Cardiac fibroblast (primary cell): ENCODE measurements at places on chromosomes 11 and 22.

GRCh38 chr11:115366826-115367225 is 137.4 kb downstream of the CADM1 start:
- no peak for DNase-seq

DNA sequence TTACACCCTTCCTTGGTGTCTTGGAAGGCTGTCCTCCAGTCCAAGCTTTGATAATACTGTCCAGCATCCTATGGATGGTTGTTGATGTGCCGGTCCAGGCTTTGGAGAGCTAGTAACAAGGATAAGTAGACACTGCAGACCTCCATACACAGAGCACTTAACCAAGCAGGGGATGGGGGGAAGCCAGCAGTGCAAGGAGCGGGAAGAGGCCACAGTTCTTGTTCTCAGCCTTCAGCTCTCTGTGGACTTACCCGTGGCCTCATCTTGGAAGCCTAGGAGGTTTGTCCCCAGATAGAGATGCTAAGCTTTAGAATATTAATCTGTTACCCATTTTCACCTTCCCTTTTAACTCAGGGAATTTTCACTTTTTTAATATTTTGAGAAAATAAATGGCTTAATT is 30.9 kb upstream of the ZC3H12C start:
- no peak for DNase-seq

DNA sequence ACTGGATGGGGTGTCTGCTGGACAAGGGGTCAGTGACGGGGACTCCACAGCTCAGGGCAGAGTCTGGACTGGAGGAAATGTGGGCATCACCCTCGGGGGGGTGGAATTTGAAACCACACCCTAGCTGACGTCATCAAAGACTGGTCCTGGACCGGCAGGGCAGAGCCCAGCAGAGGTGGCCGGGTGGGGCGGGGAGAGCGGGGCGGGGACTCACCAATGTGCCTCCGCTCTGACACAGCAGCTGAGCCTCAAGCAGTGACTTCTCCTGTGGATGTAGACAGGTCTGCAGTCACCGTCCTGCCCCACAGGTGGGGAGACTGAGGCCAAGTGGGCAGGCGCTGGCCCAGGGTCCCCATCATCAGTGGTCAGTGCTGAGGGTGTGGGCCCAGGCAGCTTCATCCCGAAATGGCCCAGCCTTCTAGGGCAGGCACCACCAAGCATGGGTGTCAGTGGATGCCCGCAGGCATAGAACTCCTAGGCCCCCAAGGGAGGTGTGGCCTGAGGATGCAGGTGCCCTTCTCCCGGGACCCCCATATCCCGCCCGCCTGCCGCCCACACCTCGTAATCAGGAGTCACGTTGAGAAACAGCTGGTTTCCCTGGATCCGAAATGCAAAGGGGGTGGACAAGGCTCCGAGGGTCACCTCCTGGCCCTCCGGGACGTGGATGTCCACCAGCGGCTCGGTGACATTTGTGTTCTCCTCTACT is 603 bp downstream of the CDHR5 start:
- no peak for DNase-seq

DNA sequence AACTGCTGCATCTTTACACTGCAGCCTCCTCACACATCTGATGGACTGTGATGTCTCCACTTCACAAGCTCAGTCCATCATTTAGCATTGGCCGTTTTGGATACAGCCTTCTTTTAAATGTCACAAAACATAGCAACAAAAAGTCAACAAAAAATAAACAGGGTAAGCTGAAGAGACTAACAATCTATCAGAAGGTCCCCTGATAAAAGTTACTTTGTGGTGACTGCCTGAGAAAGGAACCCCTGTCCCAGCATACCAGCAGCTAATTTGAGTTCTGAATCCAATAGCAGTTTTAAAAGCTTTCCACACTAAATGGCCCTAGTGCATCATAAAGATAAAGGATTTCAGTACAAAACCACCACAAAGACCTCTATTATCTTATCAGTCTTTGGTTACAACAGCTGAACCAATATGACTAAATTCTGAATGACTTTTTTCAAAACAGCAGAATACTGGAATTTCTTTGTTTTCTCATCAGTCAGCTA is 162.4 kb downstream of the SOX6 start:
- no peak for DNase-seq

DNA sequence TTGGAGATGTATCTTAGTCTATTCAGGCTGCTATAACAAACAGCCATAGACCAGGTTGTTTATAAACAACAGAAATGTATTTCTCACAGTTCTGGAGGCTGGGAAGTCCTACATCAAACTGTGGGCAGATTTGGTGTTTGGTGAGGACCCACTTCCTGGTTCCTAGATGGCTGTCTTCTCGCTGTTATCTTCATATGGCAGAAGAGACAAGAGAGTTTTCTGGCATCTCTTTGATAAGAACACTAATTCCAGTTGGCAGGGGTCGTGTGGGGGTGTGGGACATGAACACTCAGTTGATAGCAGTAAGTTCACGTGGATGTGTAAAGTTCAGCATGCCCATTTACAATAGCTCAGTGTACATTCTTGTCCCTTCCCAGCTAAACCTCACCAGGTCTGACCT is 41.3 kb upstream of the HMGXB4 start:
- DNase-seq, result no peak

GRCh38 chr22:29129808-29130140 is 56.9 kb downstream of the KREMEN1 start:
- DNase-seq, result no peak

- DNase-seq, result peak; percentile 13
These were observed 147.6 kb downstream of the FBXO7 start for GRCh38 chr22:32622004-32622743.

- DNase-seq, result peak; percentile 43
These were observed 123.0 kb downstream of the TRIM44 start for GRCh38 chr11:35785287-35786167.

GRCh38 chr11:75931124-75931523 is 116.1 kb downstream of the UVRAG start:
- DNase-seq, result peak; percentile 67

- DNase-seq, result peak; percentile 85
These were observed 60.6 kb downstream of the MICAL2 start for GRCh38 chr11:12170984-12171383.

- peak; percentile 63 for DNase-seq
These were observed 64.0 kb downstream of the CCDC83 start for GRCh38 chr11:85918910-85919794.

DNA sequence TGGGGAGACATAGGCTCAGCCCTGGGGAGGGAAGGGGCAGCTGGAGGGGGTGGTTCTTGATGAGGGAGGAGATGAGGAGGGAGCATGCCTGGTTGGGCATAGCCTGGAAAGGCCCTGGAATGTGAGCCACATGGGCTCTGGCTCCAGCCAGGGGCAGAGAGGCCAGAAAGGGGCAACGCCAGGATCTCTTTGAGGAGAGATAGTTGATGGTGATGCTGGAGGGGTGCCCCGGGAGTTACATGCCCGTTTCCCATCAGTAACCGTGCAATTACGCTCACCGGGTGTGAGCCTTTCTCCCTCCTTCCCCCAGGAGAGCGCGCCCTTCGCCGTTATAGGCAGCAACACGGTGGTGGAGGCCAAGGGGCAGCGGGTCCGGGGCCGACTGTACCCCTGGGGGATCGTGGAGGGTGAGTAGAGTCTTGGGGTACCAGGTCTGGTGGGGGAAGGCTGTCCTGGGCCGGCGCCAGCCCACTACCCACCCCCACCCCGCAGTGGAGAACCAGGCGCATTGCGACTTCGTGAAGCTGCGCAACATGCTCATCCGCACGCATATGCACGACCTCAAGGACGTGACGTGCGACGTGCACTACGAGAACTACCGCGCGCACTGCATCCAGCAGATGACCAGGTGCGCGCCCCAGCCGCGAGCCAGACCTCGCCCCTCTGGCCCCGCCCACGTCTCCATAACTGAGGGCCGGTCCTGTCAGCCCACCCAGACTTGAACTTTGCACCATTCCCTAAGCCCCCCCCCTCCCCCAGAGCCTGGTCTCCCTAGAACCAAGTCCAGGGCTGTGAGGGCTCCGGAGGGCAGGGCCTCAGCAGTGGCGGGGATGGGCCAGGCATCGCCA is 1.8 kb upstream of the GP1BB start:
- no peak for DNase-seq

- DNase-seq, result no peak
These were observed 10.2 kb upstream of the OAF start for GRCh38 chr11:120200677-120201076.

GRCh38 chr11:95989076-95989605 is 65.2 kb upstream of the MTMR2 start:
- DNase-seq, result no peak

GRCh38 chr11:117768506-117768905 is 28.5 kb downstream of the DSCAML1 start:
- no peak for DNase-seq

DNA sequence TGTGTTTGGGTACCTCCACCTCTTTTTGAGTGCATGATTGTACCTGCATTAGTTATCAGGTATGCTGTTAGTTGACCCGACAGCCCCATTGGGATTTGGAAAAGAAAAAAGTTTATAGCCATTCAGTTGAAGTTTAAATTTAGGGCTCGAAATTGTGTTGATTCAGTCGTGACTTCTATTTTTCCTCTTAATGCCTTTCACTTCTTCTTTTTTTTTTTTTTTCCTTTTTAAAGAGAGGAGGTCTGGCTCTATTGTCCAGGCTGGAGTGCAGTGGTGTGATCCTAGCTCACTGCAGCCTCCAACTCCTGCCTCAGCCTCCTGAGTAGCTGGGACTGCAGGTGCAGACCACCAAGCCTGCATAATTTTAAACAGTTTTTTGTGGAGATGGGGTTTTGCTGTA is 2.3 kb downstream of the STT3A start:
- DNase-seq, result no peak

GRCh38 chr11:47396049-47396320 is 12.4 kb upstream of the SLC39A13 start:
- no peak for DNase-seq

DNA sequence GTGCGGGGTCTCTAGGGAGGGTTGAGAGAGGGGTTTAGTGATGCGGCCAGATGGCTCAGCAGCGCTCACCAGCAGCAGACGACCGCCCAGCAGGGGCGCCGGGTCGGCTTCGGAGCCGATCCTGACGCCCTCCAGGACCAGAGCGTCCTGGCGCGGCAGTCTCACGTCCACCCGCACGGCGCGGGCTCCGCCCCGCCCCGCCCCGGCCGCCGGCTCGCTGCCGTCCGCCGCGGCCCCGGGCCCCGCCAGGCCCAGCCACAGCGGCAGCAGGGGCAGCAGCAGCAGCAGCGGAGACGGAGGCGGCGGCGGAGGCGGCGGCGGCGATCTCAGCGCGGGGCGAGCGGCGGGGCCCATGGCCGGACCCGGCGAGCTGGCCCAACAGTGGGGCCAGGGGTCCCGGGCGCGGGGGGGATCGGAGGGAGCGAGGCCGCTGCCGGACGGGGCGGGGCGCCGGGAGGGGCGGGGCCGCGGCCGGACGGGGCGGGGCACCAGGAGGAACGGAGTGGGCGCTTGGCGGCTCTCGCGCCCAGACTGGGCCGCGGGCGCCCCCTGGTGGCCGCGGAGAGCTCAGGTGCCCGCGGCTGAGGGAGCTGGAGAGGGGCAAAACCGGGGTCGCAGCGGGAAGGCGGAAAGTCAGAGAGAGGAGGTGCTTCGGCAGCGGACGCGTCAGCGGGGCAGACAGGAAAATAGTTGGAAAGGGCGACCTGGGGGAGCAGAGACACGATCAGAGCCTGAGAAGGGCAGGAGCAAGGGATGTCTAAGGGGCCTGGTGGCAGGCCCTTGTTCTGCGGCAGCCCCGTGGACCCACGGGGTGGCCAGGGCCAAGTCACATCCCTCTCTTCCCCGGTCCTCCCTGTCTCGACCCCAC is at the start of gene RNF215:
Gene RNF215 (minus strand): TSS at position 452 of the 868 bp plus-strand sequence. CDS start 98 bp downstream, at position 354.
- DNase-seq, result peak; percentile 85

DNA sequence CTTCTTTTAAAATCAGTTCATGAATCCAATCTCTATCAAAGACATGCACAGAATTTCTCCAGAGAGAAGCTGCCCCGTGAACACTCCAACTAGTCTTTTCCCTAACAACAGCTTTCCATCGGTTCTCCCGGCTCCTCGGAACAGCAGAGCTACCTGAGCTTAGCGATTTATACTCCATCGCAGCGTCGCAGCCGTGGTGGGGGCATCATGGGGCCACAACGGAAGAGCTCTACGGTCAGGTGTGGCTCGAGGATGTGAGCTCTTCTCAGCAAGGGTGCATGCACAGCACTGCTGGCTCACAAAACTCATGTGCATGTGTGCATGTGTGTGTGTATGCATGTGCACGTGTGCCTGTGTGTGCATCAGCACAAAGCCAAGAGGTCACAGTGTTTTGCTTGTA is 11.7 kb upstream of the MOB2 start:
- DNase-seq, result no peak

GRCh38 chr11:30510750-30511149 is 75.4 kb downstream of the MPPED2 start:
- no peak for DNase-seq

DNA sequence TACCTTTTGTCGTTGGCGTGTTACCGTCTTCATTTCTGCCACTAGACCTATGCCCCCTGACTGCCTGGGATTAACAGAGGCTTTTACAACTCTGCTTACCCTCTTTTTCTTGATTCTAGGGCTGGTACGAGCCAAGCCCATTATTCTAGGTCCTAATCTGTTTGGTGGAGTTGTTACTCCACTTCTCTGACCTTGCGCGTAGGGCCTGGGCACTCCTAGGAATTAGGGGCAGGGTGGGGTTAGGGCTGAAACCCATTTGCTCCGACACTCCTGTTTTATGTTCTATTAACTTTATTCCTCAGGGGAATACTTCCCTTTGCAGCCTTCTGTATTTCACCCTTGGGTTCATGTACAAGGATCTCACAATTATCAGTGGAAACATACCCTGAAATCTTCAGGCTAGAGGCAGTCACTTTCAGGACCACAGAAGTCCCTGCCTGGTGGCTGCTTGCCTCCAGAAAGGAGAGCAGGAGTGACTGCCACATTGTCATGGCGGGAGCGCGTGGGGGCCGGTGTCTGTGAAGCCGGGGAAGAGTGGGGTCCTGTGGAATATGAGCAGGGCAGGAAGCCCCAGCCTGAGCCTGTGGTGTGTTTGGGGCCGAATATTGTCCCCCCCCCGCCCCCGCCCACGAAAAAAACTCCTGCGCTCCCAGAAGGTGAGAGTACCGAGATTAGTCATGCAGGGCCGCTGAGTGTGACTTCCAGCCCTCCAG is 731 bp upstream of the SLC37A2 start:
- no peak for DNase-seq

DNA sequence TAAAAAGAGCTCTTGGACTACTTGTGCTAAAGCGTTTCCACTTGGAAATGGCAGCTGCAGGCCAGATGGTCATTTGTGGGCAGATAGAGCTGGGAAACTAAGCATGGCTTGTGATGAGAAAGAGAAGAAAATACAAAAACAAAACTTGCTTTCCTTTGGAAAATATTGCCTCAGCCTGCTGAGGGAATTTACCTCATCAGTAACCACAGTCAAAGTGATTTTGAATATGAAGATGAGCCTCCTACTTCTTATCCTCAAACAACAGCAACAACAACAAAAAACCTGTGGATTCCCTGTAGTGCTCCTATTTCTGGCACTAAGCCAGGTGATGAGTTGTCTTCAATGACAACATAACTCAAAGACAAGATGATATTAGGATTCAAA is 62.7 kb upstream of the FIBIN start:
- DNase-seq, result no peak

GRCh38 chr11:70247710-70248072 is 22.8 kb upstream of the PPFIA1 start:
- DNase-seq, result no peak

GRCh38 chr11:43555186-43555585 is 125.4 kb upstream of the HSD17B12 start:
- DNase-seq, result no peak

- no peak for DNase-seq
These were observed 160.2 kb downstream of the IGLL1 start for GRCh38 chr22:23419931-23420330.
